ENCODE measurements at places on chromosomes 3 and 15. TPM values are rescaled to one million over a fixed set of nuclear protein-coding genes. Genes with fewer than 3 reads are reported as not detected.

- DNase-seq: no peak
Observed at GRCh38 chr15:63372018-63372705, 9.5 kb downstream of the CA12 start.

- no peak for DNase-seq
Observed at GRCh38 chr3:50323614-50324199, 1.2 kb upstream of the HYAL2 start.

DNA sequence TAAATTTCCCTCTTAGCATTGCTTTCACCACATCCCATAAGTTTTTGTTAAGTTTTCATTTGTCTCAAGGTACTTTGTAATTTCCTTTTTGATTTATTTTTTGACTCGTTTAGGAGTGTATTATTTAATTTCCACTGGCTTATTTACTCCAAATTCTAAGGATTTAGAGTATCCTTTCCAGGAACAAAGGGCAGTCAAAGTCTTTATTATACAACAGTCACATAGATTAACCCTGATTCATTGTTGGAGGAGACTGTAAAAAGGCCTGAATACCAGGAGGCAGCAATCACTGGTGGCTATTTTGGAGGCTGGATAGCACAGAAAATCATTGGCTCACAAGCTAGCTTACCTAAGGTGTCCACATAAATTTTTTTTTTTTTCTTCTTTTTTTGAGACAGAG, 39.9 kb downstream of the OIP5 start:
- no peak for DNase-seq

DNA sequence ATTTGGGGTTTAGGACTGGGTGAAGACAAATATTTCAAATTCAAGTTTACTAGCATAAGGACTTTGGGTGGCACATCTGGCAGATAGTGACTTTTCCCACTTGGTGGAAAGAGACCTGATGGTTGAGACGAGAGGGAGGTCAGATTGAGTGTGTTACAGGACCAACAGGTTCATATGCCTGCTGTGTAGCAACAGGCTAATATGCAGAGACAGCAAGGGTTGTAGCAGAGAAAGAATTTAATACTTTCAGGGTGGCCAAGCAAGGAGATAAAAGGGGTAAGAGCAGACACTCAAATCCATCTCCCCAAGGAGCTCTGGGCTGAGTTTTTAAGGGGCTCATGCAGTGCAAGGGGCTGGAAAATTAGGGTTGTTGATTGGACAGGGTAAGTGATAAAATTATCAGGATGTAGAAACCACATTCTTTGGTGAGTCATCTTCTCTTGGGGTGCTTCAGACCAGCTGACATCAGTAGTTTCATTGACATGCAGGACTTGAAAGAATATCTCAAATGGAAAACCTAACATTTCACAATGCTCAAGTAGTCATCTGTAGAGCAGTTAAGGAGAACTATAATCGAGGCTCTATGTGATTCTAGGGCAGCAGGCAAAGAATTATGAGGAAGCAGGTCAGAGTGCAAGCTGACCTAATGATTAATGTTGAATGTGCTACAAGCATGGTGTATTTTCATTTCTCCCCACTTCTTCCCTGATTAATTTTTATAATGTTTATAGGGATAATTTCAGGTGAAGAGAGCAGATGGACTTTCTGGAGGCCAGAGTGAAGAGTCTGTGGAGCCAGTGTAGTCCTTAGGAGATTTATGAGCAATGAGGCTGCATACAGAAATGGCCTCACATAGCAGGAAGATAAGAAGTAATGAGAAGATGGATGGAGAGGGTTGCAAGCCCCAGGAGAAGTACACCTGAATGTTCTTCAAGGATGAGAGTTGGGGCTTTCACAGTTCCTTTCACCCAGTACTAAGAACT, 13.7 kb downstream of the FOXB1 start:
- no peak for DNase-seq

DNA sequence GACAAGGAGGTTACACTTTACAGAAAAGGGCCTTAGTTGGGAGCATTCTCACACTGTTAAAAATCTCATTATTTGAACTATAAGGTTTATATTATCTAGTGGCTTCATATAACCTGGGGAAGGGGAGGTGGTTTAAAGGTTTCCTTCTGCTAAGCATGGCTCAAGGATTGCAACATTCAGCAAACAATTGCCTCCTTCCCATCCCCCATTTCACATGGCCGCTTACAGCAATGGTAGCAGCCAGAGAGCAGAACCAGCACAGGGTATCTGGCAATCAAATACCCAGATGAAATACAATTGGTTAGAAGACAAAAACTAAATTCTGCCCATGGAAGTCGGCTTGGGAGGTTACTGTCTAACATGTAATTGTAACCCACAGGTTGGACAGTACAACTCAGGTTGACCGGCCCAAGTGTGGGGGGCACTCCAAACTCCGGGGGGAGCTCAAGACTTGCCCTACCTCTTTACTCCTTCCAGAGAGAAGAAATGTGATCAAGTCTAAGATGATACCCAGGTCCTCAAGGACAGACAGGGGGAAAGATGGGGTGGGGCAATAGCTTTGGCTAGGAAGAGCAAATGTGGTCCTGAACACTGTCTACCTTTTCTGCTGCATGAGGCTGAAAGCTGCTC, 15.5 kb downstream of the ETV5 start:
- DNase-seq: no peak

DNA sequence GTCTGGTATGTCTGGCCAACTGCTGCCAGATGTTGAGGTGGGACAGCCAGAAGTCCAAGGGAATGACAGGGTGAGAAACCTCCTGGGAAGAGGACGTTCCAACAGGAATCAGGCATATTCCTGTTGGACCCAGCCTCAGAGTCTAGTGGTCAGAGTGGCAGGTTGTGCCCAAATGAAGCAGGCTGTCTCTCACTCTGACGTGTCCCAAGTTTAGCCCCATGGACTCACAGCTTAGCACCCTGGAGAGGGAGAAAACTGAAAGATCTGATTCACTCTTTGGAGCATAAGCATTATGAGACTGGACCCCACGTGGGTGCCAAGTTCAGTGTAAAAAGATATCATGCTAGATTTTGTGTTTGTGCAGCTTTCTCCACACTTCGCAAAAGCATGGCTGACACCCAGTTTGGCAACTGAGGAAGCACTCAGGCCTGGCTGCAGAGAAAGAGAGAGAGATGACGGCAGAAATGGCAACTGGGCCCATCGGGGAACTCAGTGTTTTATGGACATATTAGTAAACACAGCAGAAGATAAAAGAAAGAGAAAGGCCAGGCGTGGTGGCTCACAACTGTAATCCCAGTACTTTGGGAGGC, 88.2 kb upstream of the LMCD1 start:
- no peak for DNase-seq

Gene FSIP1
- polyA plus RNA-seq: 4.1 TPM

Gene SAMMSON
- polyA plus RNA-seq: 0.10 TPM

All from right renal cortex interstitium (tissue), 3 donors.